Stimulated activated CD8-positive, alpha-beta memory T cell treated with anti-CD3 and anti-CD28 coated beads, Interleukin-7, amount 100 ng/mL, for 24 hours (primary cell): ENCODE measurements at places on chromosomes 13 and 19.

DNA sequence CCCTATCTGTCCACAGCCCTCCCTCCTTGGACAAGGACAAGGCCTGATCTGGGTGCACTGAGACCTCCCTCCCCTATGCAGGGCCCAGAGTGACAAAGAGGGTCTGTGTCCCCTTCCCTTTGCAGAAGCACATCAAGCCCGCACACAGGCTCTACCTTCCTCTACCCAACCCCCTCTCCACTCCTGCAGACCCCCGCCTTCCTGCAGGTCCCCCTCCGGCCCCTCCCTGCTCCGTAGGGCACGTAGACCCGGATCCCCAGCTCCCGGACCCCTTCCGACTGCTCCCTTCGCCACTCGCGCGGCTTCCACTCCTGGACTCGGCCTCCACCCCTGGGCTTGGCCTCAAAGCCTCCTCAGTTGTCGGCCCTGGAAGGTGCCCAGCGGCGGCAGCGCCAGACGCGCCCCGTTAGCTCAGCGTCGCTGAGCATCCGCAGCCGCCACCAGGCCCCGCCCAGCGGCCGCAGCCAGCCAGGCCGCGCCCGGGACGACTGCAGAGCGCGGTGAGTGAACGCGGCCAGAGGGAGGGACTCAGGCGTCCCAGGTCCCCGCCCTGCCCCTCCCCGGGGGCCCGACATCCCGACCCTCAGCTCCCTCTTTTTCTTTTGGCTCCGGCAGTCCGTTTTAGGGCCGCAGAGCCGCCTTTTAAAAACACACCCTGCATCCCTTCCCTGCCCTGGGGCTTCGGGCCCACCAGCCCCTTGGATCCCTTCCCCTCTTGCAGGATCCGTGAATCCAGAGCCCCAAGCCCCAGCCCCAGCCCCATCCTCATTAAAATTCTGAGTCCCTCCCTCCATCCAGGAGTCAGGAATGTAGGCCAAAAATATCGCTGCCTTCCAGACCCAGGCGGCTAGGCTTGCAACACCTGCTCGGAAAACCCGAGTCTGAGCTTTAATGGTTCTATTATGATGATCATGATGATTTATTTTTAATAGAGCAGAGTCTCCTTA lies 1.5 kb upstream of the MYADM start:
- DNase-seq, result no peak

- no peak for DNase-seq
Observed at GRCh38 chr19:3186160-3186688, 494 bp downstream of the NCLN start.

DNA sequence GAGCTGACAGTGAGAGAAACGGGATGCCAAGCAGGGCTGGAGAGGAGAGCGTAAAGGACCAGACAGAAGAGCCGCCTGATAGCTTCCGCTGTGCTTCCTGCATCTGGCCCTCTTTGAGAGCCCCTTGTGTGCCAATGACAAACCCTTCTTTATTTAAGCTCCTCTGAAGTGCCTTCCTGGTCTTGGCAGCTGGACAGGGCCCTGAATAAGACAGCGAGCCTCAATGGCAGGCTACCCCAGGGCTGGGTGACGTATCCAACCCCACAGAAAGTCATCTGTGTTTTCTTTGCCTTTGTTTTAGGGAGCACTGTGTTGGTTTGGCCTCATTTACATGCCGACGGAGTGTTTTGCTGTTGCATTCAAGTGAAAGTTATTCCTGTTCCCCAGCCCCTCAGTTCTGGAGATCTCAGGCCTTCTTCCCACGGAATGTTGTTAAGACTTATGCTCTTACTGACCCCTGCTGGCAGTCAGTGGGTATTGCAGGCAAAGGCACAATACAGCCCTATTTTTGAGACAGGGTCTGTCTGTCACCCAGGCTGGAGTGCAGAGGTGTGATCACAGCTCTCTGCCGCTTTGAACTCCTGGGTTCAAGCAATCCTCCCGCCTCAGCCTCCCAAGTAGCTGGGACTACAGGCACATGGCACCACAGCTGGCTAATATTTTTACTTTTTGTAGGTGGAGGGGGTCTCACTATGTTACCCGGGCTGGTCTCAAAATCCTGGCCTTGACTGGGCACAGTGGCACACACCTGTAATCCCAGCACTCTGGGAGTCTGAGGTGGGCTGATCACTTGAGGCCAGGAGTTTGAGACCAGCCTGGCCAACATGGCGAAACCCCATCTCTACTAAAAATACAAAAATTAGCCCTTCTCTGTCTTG lies 16.8 kb downstream of the CCL25 start:
- no peak for DNase-seq

- no peak for DNase-seq
Observed at GRCh38 chr13:94218537-94218936, 260.9 kb downstream of the DCT start.

GRCh38 chr13:20441056-20441455 lies 84.6 kb downstream of the CRYL1 start:
- DNase-seq, result no peak

- DNase-seq, result no peak
Observed at GRCh38 chr19:2121416-2122051, 24.8 kb downstream of the IZUMO4 start.

DNA sequence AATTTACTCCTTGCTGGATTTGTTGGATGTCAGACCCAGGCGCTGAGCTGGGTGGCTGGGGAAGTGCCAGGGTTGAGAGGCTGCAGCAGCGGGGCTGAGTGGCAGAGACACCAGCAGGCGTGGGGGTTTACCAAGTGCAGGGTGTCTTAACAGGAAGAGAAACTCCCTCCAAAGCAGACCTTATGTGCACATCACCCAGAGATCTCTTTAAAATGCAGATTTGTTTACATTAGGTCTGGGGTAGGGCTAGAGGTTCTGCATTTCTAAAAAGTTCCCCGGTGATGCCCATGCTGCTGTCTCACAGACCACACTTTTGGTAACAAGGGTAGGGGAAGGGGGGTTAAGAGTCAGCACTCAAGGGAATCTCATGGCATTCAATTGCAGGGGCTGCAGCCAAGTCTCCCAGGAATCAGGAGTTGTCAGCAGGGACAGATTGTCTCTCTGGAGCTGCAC lies 80.7 kb upstream of the OLFM4 start:
- DNase-seq, result no peak

DNA sequence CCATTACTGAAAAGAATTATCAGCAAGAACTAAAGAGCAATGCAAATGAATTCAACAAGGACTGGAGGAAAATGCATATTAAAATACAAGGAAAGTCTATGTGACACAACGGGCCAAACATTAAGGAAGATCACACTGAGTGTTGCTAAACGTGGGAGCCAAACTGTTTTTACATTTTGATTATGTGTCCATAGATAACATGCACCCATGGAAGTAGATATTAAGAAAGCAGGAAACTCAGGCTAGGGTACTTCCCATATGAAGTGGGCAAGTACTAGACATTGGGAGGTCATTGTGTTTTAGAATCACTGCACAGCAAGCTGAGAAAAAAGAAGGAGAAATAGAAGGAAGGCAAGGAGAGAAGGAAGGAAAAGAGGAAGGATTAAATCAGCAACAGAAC lies 161.8 kb downstream of the KCTD12 start:
- DNase-seq, result no peak

GRCh38 chr19:45271098-45271734 lies 20.1 kb downstream of the MARK4 start:
- no peak for DNase-seq

GRCh38 chr19:46748325-46749109 lies 2.3 kb upstream of the STRN4 start:
- peak; percentile 73 for DNase-seq

GRCh38 chr13:22738357-22738756 lies 442.4 kb upstream of the SGCG start:
- DNase-seq, result no peak

DNA sequence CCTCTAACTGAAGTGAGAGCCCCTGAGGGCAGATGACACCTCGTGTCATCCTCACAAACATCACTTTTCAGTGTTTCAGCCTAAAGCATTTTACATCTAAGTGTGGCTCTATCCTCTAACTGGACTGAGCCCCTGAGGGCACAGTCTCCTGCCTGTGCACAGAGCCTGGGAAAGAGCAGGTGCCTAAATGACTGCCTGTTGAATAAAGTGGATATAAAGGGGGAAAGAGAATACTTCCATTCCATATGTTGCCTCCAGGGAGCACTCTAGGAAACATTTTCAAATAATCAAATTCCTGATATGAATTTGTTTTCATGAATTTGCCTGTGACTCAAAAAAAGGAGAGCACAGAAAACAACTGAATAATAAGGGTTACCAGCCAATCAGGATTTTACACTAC lies 32.2 kb downstream of the CNMD start:
- DNase-seq, result no peak

DNA sequence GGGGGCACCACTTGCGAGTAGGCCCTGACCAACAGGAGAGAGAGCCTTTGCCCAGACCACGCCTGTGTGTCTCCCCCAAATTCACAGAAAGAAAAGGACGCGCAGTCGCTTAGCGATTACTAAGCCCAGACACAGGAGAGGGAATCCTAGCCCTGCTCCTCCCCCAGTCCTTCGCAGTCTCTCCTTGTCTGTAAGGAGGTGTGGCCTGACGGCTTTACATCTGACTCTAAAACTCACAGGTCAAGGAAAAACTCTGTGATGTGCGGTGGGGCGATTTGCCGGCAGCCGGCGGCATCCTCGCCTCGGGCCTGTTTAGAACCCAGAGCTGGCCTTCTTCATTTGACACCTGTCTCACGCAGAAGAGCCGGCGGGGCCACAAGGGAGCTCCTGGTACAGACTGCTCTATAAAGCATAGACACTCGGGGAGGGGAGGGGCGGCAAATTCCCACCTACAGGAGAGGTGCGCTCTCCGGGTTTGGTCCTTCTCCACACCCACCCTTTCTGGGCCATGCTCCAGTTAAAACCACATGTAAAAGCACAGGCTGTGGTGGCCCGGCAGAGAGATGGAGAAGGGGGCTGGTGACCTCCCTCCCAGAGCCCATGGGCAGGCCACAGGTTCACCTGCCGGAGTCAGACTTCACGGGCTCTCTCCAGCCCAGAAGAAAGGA lies 17.8 kb downstream of the GPR12 start:
- DNase-seq, result no peak

DNA sequence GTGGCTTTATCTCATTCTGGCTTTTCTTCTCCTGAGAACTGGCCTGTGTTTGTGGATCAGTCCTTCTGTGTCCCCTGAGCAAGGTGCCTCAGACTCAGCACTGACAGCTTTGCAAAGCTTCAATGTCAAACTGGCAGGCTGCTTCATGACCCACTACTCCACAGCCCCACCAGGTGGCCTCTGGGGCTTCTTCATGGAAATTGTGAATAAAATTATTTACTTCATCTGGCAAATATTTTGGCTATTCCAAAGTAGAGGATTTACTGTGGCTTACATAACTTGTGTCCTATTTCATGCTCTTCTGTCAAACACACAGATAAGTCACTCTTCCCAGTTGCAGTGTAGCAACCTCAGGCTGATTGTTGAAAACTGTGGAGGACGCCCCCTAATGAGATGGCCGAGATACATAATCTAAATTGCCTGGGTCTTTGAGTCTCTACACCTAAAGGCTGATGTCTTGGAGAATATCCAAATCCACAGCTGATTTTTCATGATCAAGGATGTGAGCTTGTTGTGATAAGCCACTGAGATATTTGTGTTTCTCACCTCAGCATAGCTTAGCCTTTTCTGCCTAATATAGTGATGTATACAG lies 721.9 kb upstream of the SLC10A2 start:
- no peak for DNase-seq

DNA sequence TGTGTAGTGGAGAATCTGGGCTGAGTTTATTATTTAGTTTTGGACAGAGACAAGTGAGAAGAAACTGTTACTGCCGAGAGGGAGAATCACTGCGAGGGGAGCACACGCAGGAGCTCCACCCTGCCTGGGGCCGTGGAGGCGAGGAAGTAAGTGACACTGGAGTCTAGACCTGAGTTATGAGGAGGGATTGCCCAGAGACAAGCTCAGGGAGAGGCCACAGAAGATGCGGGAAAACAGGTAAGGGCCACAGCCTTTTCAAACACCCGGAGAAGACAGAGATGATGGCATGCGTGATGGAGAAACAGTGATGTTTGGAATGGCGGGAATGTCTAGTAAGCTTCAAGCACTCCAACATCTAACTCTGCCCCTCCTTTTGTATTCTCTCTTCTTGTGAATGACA lies 84.1 kb downstream of the TNFSF11 start:
- DNase-seq, result no peak

GRCh38 chr13:99421271-99421670 lies 80.0 kb upstream of the TM9SF2 start:
- DNase-seq, result no peak

DNA sequence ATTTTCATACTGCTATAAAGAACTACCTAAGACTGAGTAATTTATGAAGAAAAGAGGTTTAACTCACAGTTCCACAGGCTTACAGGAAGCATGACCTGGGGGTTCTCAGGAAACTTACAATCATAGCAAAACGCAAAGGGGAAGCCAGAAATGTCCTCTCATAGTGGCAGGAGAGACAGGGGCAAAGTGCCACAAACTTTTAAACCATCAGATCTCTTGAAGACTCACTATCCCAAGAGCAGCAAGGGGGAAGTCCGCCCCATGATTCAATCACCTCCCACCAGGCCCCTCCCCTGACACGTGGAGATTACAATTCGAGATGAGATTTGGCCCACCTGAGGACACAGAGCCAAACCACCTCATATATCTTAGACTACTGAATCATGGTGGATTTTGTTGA lies 198.7 kb downstream of the KCTD12 start:
- DNase-seq, result no peak
